ENCODE measurements at places on chromosomes 12 and 14.

- DNase-seq = no peak
Measured at GRCh38 chr14:72186523-72186922, 254.3 kb downstream of the RGS6 start.

DNA sequence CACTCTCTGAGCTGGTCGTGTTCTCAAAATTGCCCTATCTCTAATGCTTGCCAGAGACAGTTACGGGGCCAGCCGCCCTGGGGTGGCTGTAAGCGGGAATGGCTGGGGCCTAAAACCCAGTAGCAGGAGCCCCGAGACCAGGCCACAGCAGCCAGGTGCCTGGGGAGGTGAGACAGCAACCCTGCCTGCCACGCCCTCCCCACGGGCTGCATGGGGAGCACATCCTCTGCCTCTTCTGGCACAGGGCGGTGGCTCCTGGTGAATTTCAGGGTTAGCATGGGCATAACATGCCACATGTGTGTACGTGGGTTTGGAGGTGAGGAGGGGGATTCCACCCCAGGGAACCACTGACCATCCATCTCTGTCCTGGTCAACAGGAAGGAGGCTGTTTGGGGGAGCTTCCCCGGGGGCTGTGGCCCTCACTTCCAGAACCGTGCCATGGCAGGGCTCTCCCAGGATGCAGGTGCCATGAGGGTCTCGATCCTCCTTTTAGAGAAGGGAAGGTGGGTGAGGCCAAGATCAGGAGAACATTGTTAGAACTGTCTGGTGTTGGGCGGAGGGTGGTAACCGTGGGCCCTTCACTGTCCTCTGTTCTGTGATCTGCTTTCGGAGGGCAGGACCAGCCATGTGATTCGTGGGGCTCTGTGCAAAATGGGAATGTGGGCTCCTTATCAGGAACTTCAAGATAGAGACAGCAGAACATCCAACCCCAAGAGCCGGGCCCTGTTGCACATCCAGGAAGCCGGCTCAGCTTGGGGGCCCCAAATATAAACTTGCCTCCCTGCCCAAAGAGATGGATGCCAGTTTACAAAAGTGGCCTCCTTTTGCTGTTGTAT lies 312.2 kb upstream of the DIO3 start:
- no peak for DNase-seq

GRCh38 chr12:67062193-67062592 lies 207.0 kb upstream of the CAND1 start:
- no peak for DNase-seq

DNA sequence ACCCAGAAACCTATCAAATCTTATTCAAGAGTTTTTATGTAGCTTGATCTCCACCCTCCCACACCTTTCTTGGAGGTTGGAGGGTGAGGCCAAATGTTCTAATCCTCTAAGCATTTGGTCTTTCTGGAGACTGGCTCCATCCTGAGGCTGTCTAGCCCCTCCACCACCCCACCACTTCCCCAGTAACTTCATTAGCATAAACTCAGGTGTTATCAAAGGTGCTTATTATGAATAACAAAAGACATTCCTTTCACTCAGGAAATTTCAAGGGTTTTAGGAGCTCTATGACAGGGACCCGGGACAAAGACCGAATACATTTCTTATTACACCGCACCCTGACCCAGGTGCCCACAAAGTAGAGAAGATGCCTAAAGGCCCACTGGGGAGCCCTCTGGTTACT lies 2.8 kb upstream of the TMEM229B start:
- DNase-seq = no peak

- DNase-seq = no peak
Measured at GRCh38 chr12:65343801-65344200, 65.3 kb downstream of the MSRB3 start.

- DNase-seq = no peak
Measured at GRCh38 chr14:97290977-97291376, 493.8 kb downstream of the VRK1 start.

GRCh38 chr12:19884021-19884492 lies 444.8 kb downstream of the AEBP2 start:
- no peak for DNase-seq

- no peak for DNase-seq
Measured at GRCh38 chr14:99234355-99234754, 37.6 kb downstream of the BCL11B start.

DNA sequence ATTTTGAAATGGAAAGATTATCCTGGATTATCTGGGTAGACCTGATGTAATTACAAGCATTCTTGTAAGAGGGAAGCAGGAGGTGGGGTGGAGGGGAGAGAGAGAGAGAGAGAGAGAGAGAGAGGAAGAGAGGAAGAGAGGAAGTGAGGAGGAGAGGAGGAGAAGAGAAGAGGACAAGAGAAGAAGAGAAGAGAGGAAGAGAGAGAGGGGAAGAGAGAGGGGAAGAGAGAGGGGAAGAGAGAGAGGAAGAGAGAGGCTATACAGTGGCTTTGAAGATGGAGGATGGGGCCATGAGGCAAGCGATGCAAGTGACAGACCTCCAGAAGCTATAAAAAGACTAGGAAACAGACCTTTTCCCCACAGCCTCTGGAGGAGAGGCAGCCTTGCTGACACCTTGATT lies 13.7 kb upstream of the CHST11 start:
- DNase-seq = no peak

DNA sequence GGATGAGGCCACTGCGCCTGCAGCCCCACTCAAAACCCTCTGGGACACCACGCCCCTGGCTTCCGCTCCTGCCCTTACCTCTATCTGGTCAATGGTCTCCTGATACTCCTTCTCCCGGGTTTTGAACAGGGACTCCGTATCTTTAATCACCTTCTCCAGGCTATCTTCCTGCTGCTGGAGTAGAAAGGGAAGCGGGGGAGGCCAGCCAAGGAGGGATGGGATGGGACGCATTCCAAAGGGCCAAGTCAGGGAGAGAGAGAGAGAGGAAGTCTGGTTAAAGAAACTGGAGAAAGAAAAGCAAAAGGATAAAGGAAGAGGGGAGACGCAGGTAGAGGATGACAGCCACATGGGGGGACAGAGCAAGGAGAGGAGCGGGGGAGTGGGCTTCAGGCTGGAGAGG lies 7.9 kb downstream of the IFFO1 start:
- DNase-seq = no peak

- DNase-seq = no peak
Measured at GRCh38 chr14:67536087-67536486, 3.0 kb downstream of the PLEKHH1 start.

DNA sequence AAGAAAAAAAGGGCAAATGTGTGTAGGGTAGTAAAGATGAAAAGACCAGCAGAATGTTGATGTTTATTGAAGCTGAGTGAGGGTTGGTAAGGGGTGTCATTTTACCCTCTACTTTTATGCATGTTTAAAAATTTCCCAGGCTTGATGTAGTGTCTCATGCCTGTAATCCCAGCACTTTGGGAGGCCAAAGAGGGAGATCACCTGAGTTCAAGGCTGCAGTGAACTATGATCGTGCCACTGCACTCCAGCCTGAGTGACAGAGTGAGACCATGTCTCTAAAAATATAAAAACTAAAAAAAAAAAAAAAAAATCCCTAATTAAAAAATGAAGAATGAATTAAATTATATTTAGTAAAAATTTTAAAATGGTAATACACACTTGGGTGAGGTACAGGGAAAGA lies 8.5 kb downstream of the SEL1L start:
- no peak for DNase-seq

DNA sequence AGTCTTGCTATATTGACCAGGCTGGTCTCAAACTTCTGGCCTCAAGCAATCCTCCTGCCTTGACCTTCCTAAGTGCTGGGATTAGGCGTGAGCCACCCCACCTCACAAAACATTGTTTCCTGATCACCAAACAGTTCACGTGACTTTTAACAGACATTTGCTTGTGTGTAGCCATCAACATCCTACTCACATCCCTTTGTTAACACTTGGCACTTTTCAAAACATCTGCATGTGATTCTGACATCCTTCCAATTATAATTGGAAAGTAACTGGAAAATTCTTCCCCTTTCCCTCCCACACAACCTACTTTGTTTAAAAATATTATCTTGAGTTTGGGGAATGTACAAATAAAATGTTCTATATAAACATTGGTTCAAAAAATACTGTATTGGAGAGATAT lies 317.9 kb downstream of the PCNX1 start:
- no peak for DNase-seq

DNA sequence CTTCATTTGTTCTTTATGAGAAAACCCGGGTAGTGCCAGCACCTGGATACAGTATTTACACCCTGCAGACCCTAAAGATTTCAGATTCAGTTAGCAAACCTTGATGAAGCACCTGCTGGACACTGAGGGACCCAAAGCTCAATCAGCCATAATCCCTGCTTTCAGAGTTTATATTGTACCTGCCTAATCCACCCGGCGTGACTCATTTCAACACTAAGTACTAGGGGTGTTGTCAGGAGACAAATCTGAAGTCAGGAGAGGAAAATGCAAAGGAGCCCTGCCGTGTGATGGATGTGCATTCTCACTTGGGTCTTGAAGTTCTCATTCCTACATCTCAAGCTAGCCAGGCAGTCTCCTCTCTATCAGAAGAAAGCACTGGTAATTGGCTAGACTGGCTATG lies 176.7 kb upstream of the BCL2L14 start:
- no peak for DNase-seq

- no peak for DNase-seq
Measured at GRCh38 chr12:152440-152839, 61.5 kb downstream of the SLC6A12 start.

DNA sequence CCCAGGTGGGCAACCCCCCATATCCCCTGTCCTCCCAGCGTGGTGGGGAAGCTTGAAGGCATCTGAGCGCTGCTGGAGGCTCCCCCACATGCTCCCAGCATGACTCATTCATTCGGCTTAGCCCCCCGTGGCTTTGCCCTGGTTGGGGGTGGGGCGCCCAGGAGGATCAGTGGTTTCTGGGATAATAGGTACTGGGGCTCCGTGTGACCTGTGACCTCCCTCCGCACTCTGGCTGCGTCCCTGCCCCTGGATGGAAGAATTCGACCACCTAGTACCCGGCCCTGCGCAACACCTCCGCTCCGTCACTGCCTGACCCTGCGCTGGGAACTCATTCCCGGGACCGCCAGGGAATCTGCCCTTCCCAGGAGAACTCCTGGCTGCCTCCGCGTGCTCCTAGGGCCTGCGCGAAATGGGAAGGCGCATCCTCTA lies 120.1 kb downstream of the AACS start:
- DNase-seq = no peak

DNA sequence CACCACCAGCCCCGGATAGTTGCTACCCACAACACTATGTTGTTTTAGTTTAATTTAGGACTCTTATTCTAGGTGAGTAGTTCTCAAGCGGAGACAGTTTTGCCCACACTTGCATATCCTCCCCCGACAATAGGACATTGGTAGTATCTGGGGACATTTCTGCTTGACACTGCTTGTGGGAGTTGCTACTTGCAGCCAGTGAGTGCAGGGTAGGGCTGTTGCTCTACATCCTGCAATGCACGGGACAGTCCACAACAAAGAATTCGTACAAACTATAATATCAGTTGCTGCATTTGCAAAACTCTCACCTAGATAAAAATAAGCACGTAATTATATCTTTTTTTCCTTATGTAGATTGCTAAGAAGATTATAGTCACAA lies 111.8 kb upstream of the DNM1L start:
- no peak for DNase-seq

Measured in stimulated activated CD4-positive, alpha-beta T cell treated with anti-CD3 and anti-CD28 coated beads, Interleukin-4, amount 100 ng/mL, for 4 hours (primary cell).